ENCODE measurements at places on chromosomes 4 and X.

- DNase-seq, result no peak
Observed at GRCh38 chr4:113732967-113733527, 28.5 kb downstream of the CAMK2D start.

DNA sequence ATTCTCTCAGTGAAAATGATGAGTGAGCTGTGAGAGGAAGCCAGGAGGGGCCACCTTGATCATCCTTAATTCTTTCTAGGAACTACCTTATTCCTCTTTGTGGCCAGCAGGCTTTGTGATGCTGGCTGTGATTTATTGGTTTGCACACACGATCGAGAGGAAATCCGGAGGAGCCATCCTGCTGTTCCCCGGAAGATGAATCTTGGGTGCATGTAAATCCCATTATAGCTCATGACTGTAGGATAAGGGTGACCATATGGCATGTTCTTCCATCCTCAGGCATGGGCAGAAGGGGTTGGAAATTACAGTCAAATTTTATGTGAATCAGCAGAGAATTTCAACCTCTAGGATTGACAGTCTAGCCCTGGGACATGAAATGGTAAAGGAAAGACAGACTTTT lies 254.5 kb downstream of the UNC5C start:
- DNase-seq, result no peak

GRCh38 chrX:51747671-51748070 lies 4.4 kb downstream of the GSPT2 start:
- DNase-seq, result no peak

GRCh38 chr4:3402491-3403347 lies 39.0 kb upstream of the HGFAC start:
- no peak for DNase-seq

DNA sequence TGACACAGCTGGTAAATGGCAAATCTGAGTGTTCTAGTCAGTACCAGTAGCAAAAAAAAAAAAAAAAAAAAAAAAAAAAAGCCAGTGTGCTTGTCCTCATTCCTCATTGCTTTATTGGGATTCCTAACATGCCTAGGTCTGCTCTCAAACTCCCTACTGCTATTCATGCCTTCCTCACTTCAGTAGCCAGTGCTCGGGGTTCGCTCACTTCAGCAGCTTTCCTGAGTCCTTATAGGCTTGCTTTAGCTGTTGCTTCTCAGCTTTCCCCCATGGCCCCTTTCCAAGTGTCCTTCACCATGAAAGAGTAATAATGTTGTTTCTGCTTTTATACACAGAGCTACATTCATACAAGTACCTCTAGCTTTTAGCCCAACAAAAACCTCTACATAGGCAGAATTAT lies 30.8 kb downstream of the SLITRK2 start:
- DNase-seq, result peak; percentile 14

DNA sequence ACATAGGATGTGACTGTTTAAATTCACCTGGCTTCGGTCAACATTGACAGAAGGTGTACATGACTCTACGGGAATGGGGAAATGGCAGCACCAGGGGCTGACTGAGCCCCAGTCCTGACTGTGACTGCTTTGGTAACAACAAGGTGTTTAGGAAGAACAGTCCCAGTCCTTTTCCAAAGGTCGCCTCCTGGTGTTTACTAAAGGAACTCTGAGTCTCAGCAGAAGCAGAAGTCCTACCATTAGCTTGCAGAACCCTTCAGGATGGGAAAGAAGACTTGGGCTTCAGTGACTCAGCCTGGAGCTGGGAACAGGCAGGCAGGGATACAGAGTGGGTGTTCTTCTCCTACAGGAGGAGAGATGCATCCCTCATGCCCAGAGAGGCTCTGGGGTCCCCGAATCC lies 103.3 kb downstream of the MGST2 start:
- DNase-seq, result no peak

- no peak for DNase-seq
Observed at GRCh38 chrX:101191217-101191750, 28.3 kb upstream of the DRP2 start.

DNA sequence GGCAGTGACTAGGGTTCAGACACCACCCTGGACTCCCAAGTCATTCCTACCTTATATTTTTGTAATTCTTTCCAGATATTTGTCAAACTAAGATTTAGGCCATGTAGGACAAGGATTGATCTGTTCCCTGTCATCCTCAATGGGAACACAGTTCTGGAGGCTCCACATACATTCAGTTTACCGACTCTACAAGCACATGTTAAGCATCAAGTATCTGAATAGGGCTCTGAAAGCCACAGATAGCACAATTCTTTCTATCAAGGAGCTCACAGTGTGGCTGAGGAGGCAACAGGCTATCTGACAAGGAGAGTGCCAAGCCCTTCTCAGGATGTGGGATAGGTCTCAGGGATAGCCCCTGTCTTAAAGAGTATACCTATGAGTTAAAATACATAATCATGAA lies 37.0 kb upstream of the CXCL8 start:
- DNase-seq, result no peak

- no peak for DNase-seq
Observed at GRCh38 chr4:73208376-73208775, 50.2 kb downstream of the ANKRD17 start.

DNA sequence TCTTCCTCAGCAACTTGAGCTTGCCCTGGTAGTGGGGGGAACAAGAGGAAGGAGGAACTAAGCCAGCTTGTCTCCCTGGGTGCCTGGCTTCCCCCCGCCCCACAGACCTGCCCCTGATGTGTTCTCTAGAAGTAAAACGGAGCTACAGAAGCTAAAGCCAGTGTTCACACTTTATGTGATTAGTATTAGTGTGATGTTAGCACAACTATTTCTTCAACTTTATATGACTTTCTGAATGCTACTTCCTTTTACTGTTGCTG lies 10.7 kb downstream of the RGS12 start:
- no peak for DNase-seq

DNA sequence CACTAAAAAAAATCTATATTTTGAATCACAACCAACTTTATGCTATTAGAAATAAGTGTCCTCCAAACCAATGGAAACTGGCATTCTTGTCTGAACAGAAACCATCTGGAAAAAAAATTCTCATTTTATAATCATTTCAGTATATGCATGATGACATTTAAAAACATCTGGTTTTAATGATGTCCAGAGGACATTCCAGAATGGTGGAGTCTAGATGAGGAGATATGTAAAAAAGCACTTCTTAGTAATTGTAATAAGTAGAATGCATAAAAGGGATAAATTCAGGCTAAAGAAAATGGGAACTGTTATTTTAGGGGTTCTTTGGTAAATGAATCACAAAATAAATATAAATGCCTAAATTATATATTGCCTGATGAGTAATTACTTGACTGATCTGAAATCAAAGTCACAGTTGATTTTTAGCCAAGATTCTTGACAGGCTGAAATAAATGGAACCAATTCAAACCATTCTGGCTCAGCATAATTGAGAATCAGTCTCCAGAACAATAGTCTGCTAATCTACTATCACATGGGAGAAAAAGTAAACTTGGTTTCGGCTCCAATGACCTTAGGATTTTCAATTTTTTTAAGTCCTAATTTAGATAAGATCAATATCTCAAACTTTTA lies 636.6 kb downstream of the FAT4 start:
- no peak for DNase-seq

DNA sequence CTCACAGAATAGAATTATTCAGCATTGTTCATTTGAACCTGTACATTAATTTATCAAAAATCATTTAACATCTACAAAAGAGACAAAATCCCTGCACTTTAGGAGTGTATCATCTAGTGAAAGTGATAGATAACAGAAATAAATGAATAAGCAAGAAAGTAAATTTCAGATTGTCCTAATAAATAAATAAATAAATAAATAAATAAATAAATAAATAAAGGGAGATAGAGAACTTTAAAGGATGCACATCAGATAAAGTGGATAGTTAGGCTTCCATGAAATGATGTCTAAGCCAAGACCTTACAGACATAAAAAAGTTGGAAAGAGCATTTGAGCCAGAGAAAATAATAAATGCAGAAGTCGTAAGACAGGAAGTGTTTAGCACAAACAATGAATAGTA lies 444.7 kb downstream of the CFAP47 start:
- DNase-seq, result no peak

DNA sequence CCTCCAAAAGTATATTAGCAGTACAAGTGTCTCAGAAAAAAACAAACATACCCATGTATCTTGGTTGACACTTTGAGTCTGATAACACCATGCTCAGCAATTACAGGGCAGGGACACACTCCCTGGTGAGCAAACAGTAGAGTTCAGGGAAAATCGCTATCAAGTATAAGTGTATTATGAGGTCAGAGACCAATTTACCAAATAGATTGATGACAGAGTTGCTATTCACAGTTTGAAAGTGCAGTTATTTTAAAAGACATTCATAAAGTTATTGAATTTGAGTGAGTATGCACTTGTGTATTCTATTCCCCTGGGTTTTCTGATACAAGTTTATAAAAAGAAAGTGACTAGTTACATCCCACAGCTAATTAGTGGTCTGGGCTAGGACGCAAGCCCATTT lies 10.2 kb upstream of the LONRF3 start:
- no peak for DNase-seq

Data from renal pelvis (tissue), 12 donors.